ENCODE measurements at places on chromosomes 7 and 10.

DNA sequence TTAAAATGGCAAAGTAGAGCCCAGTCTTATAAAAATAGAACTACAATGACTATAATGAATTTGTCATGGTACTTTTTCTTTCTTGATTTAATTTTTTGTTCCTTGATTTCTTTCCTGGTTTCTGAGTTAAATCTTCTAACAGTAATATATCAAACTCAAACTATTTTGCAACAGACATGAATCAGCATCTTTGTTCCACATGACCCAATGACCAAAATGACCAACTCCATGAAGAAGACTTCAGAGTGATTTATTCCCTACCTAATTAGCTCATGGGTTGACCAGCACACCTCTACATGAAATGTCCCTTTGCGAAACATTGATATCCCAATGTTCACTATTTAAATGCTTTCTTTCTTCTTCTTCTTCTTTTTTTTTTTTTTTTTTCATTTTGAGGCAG lies 30.9 kb downstream of the NMT2 start:
- no peak for DNase-seq

GRCh38 chr7:148921189-148921588 lies 37.1 kb upstream of the EZH2 start:
- no peak for DNase-seq

DNA sequence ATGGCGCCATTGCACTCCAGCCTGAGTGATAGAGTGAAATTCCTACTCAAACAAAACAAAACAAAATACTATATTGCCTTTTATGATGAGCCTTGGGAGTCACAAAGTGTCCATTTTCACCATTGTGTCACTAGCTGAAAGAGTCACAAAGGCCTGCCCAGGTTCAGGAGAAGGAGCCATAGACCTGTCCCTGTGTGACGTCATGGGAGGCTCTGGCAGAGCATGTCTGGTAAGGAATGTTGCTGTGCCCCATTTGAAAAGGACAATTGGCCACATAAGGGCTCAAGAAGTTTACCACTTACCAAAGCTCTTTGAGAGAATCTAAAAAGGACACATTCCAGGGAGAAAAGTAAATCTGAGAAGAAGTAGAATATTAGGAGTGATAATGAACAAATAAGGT lies 367.7 kb downstream of the SDK1 start:
- no peak for DNase-seq

GRCh38 chr10:15792777-15793176 lies 67.5 kb downstream of the MINDY3 start:
- no peak for DNase-seq

GRCh38 chr7:157634401-157635147 lies 297.8 kb downstream of the DNAJB6 start:
- DNase-seq = no peak

GRCh38 chr10:69567920-69568319 lies 5.3 kb downstream of the NEUROG3 start:
- no peak for DNase-seq

DNA sequence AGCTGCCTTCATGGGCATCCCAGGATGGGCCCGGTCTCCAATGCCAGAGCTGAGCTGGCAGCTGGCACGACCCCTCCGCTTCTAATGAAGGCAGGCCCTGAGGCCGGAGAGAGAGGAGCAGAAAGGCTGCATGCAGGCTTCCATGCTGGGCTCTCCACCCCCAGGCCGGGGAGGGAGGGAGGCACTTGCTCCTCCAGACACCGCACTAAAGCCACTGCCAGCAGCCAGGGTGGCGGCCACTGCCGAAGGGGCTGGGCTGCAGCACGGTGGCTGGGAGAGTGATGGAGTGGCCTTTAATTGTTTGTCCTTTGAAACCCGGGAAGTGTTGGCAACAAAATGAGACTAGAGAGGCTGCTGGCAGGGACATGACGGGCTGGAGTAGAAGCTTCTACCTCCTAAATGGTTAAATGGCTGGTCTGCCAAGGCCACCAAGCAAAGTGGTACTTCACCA lies 236.5 kb downstream of the SKAP2 start:
- no peak for DNase-seq

GRCh38 chr7:157439761-157440160 lies 103.0 kb downstream of the DNAJB6 start:
- DNase-seq = no peak

GRCh38 chr10:70784471-70784870 lies 706 bp downstream of the TBATA start:
- DNase-seq = no peak

DNA sequence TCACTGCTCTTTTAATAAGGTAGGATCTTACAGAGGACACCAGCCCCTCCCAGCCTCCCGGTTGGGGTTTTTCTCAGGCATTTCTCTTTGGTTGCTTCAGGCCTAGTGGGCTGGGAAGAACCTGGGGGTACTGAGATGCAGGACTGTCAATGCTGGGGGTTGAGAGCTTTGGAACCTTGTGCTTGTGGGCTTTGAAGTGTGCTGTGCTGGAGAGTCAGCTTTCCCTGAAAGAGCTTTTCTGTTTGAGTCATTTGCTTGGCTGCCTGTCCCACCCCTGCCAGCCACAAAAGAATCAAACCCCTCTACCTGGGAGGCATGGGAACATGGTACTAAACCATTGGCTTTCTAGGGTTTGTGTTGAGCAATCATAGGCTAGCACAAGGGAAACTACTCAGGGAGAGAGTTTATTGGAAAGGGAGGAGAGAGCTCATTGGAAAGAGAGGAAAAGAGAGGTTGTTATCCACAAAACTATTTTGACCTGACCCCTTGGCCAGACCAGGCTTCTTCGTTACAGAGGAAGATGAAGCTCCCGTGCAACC lies 1.4 kb downstream of the SCD start:
- DNase-seq = no peak

DNA sequence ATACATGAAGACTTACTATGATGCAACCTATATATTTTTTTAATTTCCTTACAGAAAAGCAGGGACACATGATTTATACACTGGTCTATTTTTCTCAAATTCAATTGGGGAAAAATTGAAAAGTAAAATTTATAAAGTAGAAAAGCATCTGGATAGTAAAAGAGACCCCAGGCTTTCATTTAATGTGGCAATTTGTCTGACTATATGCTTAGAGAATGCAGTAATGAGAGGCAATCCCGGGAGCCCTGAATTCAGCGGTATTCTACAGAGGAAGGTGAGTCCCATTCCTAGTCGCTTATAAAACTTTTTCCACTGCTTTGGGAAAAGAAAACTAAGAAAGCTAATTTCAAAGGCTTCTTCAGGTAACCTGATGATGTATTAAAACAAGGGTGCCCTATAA lies 167.1 kb downstream of the SEMA3D start:
- no peak for DNase-seq

GRCh38 chr7:133290676-133291333 lies 37.9 kb downstream of the EXOC4 start:
- DNase-seq = no peak

DNA sequence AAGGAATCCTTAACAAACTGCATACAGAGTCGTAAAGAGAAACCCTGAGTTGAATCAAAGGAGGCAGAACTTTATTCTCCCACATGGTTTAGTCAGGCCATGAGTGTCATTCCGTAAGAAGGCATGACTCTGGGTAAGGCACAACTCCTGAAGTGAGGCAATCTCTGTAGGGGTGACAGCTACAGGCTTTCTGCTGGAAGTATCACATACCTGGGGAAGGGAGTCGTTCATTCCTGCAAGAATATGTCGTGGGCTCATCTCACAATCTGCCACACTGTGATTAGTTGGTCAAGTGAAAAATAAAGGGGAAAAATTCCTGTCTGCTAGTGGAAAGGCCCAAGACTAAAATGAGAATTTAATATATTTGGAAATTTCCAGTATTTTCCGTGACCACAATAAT lies 392.6 kb downstream of the POM121L12 start:
- no peak for DNase-seq

GRCh38 chr10:127198721-127199120 lies 2.3 kb upstream of the INSYN2A start:
- no peak for DNase-seq

- DNase-seq = no peak
Observed at GRCh38 chr10:91210014-91210413, 10.4 kb upstream of the PCGF5 start.

- DNase-seq = peak; percentile 62
Observed at GRCh38 chr7:116216956-116217571, 6.7 kb downstream of the TES start.

GRCh38 chr10:114394531-114394930 lies 9.8 kb downstream of the AFAP1L2 start:
- no peak for DNase-seq

Data from HT-29 (cell line).